ENCODE measurements at places on chromosomes 7 and 10. TPM values are rescaled to one million over a fixed set of nuclear protein-coding genes. Genes with fewer than 3 reads are reported as not detected.

CREB5 gene
- 0.90 TPM for total RNA-seq

FKBP14 gene
- total RNA-seq: 2.4 TPM

ZNF853 gene
- 21.6 TPM for total RNA-seq

HOXA6 gene
- total RNA-seq: 4.2 TPM

KNDC1 gene
- 0.04 TPM for total RNA-seq

DNA sequence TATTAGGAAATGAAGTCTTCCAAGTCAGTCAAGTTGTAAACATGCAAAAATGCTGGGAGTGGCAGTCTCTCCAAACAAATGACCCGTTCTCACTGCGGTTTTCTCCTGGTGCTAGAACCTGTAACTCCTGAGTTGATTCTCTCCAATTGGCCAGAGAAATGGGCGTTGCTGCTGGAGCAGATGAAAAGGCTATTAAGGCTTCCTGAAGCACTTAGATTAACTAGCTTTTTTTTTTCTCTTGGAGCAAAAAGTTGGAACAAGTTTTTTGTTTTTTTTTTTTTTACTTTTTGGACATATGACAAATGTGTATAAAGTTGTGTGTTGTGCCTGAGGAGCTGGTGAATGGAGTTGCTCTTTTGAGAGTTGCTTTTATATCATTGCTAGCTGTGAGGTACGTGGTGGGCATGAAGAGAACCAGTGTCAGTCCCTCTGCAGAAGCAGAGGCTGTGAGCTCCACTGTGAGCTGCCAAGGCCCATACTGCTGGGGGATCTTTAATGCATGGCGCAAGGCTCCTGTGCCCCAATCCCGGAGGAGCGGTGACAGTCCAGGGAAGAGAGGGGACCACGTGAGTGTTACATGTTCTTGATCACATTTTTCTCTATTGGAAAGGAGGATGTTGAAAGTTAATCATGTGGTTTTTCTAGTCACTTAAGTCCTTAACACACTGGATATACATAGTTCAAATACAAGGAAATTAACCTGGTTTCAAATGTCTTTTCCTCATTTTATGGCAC, 393.6 kb upstream of the GALNT17 start:
- no peak overlapping the region for H3K4me3 ChIP-seq
- no peaks in the 10 kb centered on the region for H3K27me3 ChIP-seq
- H3K27ac ChIP-seq: no peak overlapping the region

DNA sequence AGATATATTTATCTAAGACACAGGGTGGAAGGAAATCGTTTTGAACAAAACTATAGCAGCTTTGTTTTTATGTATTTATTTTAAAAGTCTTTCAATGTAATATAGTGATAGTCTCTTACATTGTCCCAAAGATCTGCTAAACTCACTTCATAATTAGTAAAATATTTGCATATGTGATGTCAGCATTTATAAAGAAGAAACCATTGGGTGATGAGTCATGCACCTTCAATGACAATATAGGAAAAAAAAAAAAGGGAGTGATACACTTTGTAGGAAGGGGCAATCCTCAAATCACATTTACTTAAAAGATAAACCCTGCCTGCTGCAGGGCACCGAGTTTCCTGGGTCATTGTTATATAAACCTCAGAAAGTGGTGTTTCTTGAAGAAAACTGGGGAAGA, 112.4 kb upstream of the SEMA3C start:
- no peaks in the 10 kb centered on the region for H3K36me3 ChIP-seq
- H3K27ac ChIP-seq: no peak overlapping the region
- no peaks in the 10 kb centered on the region for H3K27me3 ChIP-seq
- H3K4me3 ChIP-seq: no peak overlapping the region
- no peaks in the 10 kb centered on the region for H3K4me1 ChIP-seq

- H3K4me1 ChIP-seq: peaks cover 3% of the 10 kb centered on the region
- H3K27me3 ChIP-seq: no peaks in the 10 kb centered on the region
- no peak overlapping the region for H3K27ac ChIP-seq
- peak; percentile 29 for DNase-seq
- no peak overlapping the region for H3K4me3 ChIP-seq
Observed at GRCh38 chr7:142488036-142488633, 230.3 kb upstream of the PRSS58 start.

DNA sequence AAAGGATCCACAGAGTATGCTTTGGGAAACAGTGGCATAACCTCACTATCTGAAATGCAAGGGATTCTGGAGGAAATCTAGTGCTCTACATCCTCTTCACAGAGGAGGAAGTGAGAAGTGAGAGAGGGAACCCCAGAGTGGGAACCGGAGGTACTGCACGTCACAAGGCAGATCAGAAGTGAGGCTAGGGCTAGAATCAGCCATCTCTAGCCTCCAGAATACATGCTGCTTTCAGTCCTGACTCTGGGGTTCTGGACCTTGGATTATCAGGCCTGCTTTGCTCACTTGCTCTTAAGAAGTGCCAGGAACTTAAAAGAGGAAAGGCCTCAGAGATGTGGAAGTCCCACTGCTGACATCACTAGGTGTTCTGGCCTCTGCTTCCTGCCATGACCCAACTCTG, 25.7 kb downstream of the ZNF503 start:
- DNase-seq: no peak
- H3K4me3 ChIP-seq: no peak overlapping the region
- no peak overlapping the region for H3K27ac ChIP-seq
- H3K27me3 ChIP-seq: no peaks in the 10 kb centered on the region
- no peaks in the 10 kb centered on the region for H3K36me3 ChIP-seq
- no peaks in the 10 kb centered on the region for H3K4me1 ChIP-seq

DNA sequence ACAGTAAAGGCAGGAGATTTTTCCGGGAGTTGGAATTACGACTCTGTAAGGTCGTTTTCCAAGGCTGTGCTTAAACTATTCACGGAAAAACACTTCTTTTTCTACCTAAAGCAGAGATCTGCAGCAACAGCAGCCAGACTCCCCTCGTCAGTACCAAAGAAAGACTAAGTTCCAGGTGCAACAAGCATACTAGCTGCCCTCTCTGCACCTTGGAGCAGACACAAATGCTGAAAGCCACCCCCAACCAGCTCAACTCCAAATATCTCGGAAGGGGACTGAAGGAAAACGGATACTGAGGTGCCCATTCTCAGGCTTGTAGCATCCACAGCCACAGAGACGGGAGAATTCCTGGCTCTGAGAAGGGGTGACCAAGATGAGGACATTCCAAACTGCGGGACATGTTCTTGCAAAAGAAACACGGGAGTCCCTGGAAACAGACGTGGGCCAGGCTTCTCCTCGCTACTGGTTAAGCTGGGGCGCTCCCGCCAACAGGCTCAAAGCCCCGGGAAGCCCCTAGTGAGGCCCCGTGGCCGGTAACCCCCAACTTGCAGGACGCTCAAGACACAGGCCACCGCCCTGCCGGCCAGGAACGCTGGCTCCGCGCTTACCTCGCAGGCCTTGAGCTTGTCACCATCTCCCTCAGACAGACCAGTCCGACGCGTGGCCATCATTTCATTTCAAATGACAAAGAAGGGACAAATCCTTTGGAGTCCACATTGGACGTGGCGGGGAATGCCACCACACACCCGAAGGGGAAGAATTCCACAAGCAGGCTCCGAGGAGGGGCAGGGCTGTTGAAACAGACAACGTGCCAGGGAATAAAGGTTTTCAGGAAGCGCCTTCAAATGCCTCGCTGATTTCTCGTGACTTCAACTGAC, 2.2 kb downstream of the ARHGAP21 start:
- no peaks in the 10 kb centered on the region for H3K36me3 ChIP-seq
- peaks cover 55% of the 10 kb centered on the region for H3K4me1 ChIP-seq
- H3K4me3 ChIP-seq: peak overlapping the region; percentile 89
- peak; percentile 28 for DNase-seq
- peak overlapping the region; percentile 98 for H3K27ac ChIP-seq

DNA sequence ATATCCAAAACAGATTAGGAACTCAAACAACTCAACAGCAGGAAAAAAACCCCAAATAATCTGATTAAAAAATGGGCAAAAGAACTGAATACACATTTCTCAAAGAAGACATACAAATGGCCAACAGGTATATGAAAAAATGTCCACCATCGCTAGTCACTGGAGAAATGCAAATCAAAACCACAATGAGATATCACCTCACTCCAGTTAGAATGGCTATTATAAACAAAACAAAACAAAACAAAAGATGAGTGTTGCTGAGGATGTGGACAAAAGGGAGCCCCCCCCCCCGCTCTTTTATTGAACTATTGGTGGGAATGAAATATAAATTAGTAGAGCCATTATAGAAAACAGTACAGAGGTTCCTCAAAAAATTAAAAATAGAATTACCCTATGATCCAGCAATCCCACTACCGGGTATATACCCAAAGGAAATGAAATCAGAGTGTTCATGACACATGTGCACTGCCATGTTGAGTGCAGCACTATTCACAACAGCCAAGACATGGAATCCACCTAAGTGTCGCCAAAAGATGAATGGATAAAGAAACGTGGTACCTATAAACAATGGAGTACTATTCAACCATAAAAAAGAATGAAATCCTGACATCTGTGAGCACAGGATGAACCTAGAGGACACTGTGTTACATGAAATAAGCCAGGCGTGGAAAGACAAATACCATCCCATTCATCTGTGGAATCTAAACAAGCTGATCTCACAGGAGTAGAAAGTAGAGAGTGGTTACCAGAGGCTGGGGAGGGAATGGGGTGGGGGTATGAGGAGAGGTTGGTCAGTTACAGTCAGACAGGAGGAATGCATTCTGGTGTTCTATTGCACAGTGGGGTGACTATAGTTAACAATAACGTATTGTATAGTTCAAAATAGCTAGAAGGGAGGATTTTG, 78.1 kb upstream of the RHEB start:
- H3K27me3 ChIP-seq: no peaks in the 10 kb centered on the region
- no peak for DNase-seq
- no peaks in the 10 kb centered on the region for H3K36me3 ChIP-seq
- H3K27ac ChIP-seq: no peak overlapping the region

DNA sequence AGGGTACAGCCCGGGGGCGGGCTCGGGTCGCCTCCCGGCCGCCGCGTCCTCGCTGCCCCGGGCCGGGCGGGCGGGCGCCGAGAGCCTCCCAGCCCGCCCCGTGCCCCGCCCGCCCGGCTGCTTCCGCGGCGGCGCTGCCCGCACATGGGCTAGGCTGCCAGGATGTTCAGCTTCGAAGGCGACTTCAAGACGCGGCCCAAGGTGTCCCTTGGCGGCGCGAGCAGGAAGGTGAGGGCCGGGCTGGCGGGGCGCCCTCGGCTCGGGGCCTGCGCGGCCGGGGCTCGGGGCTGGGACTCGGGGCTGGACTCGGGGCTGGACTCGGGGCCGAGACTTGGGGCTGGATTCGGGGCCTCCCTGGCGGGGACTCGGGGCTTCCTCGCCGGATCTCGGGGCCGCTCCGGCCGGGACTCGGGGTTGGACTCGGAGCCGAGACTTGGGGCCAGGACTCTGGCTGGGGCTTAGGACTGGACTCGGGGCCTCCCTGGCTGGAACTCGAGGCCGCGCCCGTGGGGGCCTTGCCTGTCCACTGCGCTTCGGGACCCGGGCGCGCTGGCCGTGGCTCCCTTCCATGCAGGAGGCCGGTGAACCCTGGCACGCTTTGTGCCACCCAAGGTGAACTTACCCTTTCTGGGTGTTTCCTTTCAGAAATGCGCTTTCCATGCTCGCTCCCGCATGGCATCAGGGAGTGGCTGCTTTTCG, 534 bp downstream of the UBE3C start:
- H3K27me3 ChIP-seq: no peaks in the 10 kb centered on the region
- H3K36me3 ChIP-seq: no peaks in the 10 kb centered on the region
- peaks cover 48% of the 10 kb centered on the region for H3K4me1 ChIP-seq
- peak overlapping the region; percentile 88 for H3K27ac ChIP-seq
- peak overlapping the region; percentile 93 for H3K4me3 ChIP-seq

- H3K36me3 ChIP-seq: no peaks in the 10 kb centered on the region
- peaks cover 3% of the 10 kb centered on the region for H3K27me3 ChIP-seq
- peak overlapping the region; percentile 39 for H3K4me3 ChIP-seq
Observed at GRCh38 chr7:115476671-115477181, 553.8 kb downstream of the TFEC start.

DNA sequence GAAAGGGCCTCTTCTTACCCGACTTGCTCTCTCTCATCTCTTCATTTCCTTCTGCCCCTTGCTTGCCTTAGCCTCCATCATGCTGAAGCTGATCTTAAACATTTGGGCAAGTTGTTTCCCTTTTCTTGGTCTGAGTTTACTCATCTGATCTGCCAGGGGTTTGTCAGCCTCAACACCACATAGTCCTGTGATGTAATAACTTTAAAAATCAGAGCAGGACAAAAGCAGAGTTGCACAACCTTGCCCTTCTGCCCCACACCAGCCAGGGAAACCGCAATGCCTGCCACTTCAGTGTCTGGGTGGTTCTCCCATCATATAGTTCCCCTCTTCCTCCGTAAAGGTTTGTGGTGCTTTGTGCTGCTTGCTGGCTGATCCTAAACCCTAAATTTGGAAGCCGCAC, 9.9 kb upstream of the LIPM start:
- H3K4me1 ChIP-seq: no peaks in the 10 kb centered on the region
- DNase-seq: peak; percentile 2
- no peak overlapping the region for H3K4me3 ChIP-seq
- H3K27me3 ChIP-seq: no peaks in the 10 kb centered on the region
- H3K36me3 ChIP-seq: no peaks in the 10 kb centered on the region
- no peak overlapping the region for H3K27ac ChIP-seq

- H3K4me1 ChIP-seq: no peaks in the 10 kb centered on the region
- H3K27ac ChIP-seq: no peak overlapping the region
- no peaks in the 10 kb centered on the region for H3K36me3 ChIP-seq
- no peak for DNase-seq
- no peak overlapping the region for H3K4me3 ChIP-seq
Observed at GRCh38 chr10:10508211-10508610, 509.5 kb upstream of the CELF2 start.

DNA sequence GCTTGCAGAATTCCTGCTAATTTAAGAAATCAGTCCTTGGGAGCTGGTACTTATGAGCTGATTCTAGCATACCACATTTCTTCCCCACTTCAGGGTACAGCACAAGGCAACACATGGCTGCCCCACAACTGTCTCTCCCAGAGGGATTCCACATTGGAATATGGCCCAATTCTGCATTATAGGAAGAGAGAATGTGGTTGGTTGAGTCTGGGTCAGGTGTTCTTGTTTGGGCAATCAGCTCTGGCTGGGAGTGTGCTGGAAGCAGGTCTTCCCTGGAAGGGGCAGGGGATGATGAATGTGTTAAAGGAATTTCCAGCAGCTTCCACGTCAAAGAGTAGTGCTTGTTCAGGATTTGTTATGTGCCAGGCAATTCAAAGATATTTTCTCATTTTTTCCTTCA, 95.7 kb downstream of the BUB3 start:
- H3K27me3 ChIP-seq: no peaks in the 10 kb centered on the region
- H3K36me3 ChIP-seq: no peaks in the 10 kb centered on the region

DNA sequence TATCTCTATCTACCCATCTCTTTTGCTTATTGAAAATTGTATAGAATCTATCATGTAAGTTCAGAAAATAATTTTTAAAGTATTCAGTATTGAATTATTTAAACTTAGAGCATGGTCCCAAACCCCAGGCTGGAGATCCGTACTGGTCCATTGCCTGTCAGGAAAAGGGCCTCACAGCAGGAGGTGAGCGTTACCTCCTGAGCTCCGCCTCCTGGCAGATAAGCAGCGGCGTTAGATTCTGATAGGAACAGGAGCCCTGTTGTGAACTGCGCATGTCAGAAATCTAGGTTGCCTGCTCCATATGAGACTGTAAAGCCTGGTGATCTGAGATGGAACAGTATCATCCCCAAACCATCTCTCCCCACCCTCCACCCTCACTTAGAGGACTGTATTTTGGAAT, 266.0 kb upstream of the CNTNAP2 start:
- no peak overlapping the region for H3K27ac ChIP-seq
- H3K4me1 ChIP-seq: no peaks in the 10 kb centered on the region
- DNase-seq: no peak
- no peaks in the 10 kb centered on the region for H3K36me3 ChIP-seq
- H3K4me3 ChIP-seq: no peak overlapping the region
- H3K27me3 ChIP-seq: no peaks in the 10 kb centered on the region

Measured in gastrocnemius medialis (tissue), 4 donors.